Activated naive CD4-positive, alpha-beta T cell treated with anti-CD3 and anti-CD28 coated beads, Interleukin-2, amount 10 ng/mL, durations not matched to agents 5 hours and 36 hours (primary cell): ENCODE measurements at places on chromosomes 2 and 18. TPM values are rescaled to one million over a fixed set of nuclear protein-coding genes. Genes with fewer than 3 reads are reported as not detected.

Gene RIF1
- 47.4 TPM for total RNA-seq

Gene LOXHD1
- 0.02 TPM for total RNA-seq

Gene THUMPD2
- total RNA-seq = 10.9 TPM

Gene SLC9A2
- total RNA-seq = not detected

Gene CRYGC
- total RNA-seq = not detected

Gene NR4A2
- total RNA-seq = 1.4 TPM
